ENCODE measurements at places on chromosomes 11 and 22.

DNA sequence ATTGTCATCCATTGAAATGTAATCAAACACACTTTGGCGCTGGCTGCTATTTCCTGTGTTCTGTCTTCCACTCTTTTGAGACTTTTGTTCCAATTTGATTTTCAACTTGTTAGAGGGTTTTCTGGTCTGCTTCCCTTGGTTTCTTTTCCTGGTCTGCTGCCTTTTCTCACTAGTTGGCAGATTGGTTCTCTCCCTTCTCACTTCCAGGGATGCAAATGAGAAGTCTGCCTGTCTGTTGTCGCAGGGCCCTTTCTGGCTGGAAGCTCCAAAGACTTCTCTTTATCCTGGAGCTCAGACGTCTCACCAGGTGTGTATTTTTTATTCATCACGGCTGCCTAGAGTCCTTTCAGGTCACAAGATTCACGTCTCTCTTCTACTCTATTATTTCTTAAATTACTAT lies 84.0 kb downstream of the RPS6KA4 start:
- DNase-seq = no peak

DNA sequence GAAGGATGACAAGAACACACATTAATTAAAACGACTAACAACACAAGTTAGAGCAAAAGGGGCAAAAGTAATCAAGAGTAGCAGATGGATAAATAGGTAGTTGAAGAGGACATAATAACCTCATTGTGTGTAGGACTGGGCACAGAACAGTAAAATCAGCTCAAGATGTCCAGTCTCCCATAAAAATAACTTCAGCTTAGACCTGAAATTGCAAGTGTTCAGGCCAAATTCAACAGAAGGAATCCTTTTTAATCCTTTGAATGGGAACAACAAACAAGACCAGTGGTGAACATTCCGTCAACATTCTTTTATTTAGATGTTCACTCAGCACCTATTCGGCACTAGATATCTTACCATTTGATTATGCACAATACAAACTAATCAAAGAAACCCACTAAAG lies 4.4 kb downstream of the MTMR2 start:
- no peak for DNase-seq

- DNase-seq = no peak
Measured at GRCh38 chr11:88651556-88651955, 314.0 kb upstream of the CTSC start.

DNA sequence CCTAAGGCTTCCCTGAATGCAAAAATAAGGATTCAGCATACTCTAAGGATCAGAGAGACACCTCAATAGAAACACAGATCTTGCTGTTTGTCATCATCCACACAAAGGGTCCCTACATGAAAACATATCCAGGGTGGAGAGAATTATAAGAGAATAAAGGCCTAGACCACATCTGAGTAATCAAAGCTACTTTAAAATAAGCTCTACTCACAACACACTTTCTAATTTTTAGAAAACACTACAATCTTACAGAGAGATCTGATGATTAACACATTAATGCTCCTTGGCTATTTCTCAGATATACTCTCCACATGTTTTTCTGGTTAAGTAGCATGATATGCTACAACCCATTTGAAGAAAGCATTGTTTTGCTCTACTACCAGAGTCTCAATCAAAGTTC lies 108.2 kb downstream of the ETS1 start:
- DNase-seq = no peak

DNA sequence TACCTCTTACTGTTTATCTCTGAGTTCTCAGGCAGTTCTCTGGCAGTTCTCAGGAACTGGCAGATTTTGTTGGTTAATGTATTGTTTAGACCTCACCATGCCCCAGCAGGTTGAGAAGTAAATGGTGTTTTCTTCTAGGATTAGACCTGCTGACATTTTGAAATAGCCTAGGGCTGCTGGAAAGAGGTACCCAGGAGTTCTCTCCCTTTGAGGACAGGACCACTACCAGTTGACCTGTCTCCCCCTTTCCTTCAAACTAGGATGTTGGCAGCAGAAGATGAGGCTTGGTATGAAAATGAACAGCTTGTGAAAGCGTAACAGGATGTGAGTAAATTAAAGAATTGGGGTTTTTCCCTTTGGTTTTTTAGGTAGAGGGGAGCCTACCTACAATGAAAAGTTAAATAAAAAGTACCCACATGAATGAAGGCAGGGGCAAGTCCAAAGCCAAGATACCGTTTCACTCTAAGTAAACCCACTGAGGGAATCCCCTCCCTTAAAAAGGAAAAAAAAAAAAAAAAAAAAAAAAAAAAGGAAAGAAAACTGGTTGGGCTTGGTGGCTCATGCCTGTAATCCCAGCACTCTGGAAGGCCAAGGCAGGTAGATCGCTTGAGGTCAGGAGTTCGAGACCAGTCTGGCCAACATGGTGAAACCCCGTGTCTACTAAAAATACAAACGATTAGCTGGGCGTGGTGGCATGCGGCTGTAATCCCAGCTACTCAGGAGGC lies 96.2 kb downstream of the PDHX start:
- DNase-seq = no peak
